ENCODE measurements at places on chromosomes 1 and 21. TPM values are rescaled to one million over a fixed set of nuclear protein-coding genes. Genes with fewer than 3 reads are reported as not detected.

GRCh38 chr1:5982276-5982675 is 9.9 kb downstream of the NPHP4 start:
- H3K4me1 ChIP-seq, result peaks cover 13% of the 10 kb centered on the region
- no peak overlapping the region for H3K4me3 ChIP-seq
- H3K27ac ChIP-seq, result no peak overlapping the region
- no peaks in the 10 kb centered on the region for H3K27me3 ChIP-seq

DNA sequence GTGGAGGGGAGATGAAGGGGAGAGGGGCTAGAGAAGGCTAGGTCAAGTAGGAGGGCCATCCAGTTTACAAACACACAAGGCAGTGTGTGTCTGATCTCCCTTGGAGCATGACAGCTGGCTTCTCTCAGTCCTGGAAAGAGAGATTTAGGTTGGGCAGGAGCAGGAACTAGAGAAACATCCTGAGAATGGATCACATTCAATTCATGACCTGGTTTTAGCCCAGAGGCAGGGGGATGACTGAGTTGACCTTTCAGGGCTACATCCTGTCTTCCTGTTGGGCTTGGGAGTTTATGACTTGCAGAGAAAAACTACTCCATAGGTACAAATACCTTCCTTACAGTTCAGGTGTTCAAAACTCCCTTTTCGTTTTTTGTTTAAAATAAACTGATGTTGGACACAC is 97.0 kb downstream of the IGSF21 start:
- no peak for DNase-seq
- peaks cover 53% of the 10 kb centered on the region for H3K27me3 ChIP-seq
- no peak overlapping the region for H3K4me3 ChIP-seq
- no peaks in the 10 kb centered on the region for H3K4me1 ChIP-seq
- no peak overlapping the region for H3K27ac ChIP-seq

- H3K4me3 ChIP-seq, result no peak overlapping the region
- H3K27me3 ChIP-seq, result peaks cover 2% of the 10 kb centered on the region
- no peak overlapping the region for H3K27ac ChIP-seq
- no peak for DNase-seq
- no peaks in the 10 kb centered on the region for H3K36me3 ChIP-seq
- H3K4me1 ChIP-seq, result no peaks in the 10 kb centered on the region
Observed at GRCh38 chr1:166122873-166123466, 43.8 kb downstream of the FAM78B start.

GRCh38 chr1:6322161-6322560 is 61.3 kb upstream of the GPR153 start:
- no peaks in the 10 kb centered on the region for H3K4me1 ChIP-seq
- no peak for DNase-seq
- H3K27me3 ChIP-seq, result no peaks in the 10 kb centered on the region
- no peak overlapping the region for H3K27ac ChIP-seq
- H3K4me3 ChIP-seq, result no peak overlapping the region
- peaks cover 18% of the 10 kb centered on the region for H3K36me3 ChIP-seq

DNA sequence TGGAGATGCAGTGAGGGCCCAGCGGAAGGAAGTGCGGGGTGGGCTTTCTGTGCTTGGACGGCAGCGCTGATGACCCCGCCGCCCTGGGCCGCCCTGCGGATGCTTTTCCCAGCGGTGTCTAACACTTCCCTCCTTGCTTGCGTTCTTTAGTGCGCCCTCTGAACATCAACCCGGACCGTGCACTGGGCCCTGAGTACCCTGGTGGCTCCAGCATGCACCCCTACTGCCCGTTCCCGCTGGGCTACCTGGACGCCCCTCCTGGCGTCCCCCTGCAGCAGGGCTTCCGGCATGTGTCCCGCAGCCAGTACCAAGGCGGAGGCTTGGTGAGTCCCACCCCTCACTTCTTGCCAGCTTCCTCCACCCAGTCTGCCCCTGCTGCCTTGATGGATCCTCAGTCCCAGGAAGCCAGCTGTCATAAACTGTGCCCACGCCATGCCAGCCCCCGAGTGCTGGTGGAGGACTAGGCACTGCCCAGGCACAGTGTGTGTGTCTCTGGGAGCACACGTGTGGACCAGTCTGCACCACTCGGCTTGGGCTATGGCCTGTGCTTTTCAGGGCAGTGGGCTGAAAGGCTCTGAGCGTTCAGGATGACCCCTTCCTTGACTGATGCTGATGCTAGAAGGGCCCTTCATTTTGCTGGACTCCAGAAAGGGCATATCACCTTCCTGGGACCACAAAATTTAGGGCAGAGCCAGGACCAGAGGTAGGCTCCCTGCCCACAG is 2.3 kb downstream of the DMRTB1 start:
- no peak overlapping the region for H3K4me3 ChIP-seq
- H3K4me1 ChIP-seq, result no peaks in the 10 kb centered on the region
- DNase-seq, result no peak
- no peak overlapping the region for H3K27ac ChIP-seq
- H3K36me3 ChIP-seq, result no peaks in the 10 kb centered on the region
- no peaks in the 10 kb centered on the region for H3K27me3 ChIP-seq

- H3K36me3 ChIP-seq, result peaks cover 51% of the 10 kb centered on the region
- no peak for DNase-seq
- no peak overlapping the region for H3K27ac ChIP-seq
- H3K4me1 ChIP-seq, result no peaks in the 10 kb centered on the region
- no peak overlapping the region for H3K4me3 ChIP-seq
Observed at GRCh38 chr21:36274128-36274527, 45.9 kb upstream of the MORC3 start.

DNA sequence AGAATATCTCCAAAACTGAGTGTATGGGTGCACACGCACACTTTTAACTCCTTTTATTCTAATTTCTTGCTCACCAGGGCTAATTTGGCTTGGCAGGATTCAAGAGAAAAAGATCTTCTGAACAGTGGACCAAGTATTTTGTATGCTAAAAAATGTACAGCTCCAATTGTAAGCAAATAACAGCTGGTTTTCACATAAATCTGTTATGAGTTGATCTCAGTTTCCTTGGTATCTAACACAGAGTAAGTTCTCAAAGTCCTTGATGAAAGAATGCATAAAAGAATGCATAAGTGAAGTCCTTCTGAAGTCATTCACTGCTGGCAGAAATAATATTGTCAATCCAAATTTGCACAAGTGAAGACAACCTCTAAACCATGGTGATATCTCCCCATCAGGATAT is 213.0 kb downstream of the OMA1 start:
- no peak overlapping the region for H3K27ac ChIP-seq

- H3K4me3 ChIP-seq, result no peak overlapping the region
- H3K27me3 ChIP-seq, result no peaks in the 10 kb centered on the region
- no peak for DNase-seq
- H3K27ac ChIP-seq, result no peak overlapping the region
- no peaks in the 10 kb centered on the region for H3K36me3 ChIP-seq
Observed at GRCh38 chr1:45753248-45754037, 3.0 kb upstream of the IPP start.

ARHGEF10L gene
- 0.27 TPM for total RNA-seq

FCER1G gene
- 31.8 TPM for total RNA-seq

DNA sequence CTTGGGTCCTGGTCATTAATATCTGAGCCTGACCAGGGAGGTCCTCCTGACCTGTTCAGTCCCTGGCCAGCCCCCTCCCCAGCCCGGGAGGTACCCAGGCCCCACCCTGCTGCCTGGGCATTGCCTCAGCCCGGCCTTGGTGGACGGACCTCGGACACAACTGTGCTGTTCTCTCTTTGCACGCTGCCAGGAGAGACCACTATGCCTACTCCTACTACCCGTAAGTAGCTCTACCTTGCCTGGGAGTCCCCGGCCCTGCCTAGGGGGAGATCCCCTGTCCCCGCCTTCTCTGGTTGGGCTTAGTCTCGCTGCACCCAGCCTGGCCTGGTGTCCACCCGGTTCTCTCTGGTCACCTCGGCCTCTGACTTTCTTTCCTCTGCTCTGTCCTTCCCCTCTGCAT is 53.2 kb downstream of the PTPRU start:
- no peaks in the 10 kb centered on the region for H3K27me3 ChIP-seq
- no peak for DNase-seq
- no peaks in the 10 kb centered on the region for H3K4me1 ChIP-seq
- no peak overlapping the region for H3K4me3 ChIP-seq
- no peak overlapping the region for H3K27ac ChIP-seq

GRCh38 chr1:152968248-152968647 is 2.2 kb upstream of the SPRR4 start:
- no peak overlapping the region for H3K4me3 ChIP-seq
- no peak overlapping the region for H3K27ac ChIP-seq
- DNase-seq, result no peak
- H3K27me3 ChIP-seq, result peaks cover 7% of the 10 kb centered on the region
- H3K4me1 ChIP-seq, result no peaks in the 10 kb centered on the region

GRCh38 chr1:31215065-31215570 is 24.6 kb downstream of the NKAIN1 start:
- H3K4me3 ChIP-seq, result no peak overlapping the region
- H3K4me1 ChIP-seq, result no peaks in the 10 kb centered on the region
- H3K36me3 ChIP-seq, result no peaks in the 10 kb centered on the region
- peaks cover 4% of the 10 kb centered on the region for H3K27me3 ChIP-seq
- DNase-seq, result no peak

SPATA1 gene
- 2.2 TPM for total RNA-seq

DNA sequence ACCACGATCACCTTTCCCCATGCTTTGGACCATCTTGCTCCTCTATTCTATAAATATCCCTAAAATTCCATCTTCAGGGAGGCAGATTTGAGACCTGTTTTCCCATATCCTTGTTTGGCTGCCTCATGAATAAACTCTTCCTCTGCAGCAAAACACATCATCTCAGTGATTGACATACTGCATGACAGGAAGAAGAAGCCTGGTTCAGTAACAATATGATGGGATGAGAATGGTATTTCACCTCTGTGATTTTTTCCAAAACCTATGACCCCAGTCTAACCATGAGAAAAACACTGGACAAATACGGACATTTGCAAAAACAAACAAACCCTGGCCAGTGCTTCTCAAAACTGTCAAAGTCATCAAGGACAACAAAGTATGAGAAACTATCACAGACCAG is 53.8 kb upstream of the ZSWIM5 start:
- H3K36me3 ChIP-seq, result peaks cover 51% of the 10 kb centered on the region
- H3K4me1 ChIP-seq, result no peaks in the 10 kb centered on the region
- no peak overlapping the region for H3K4me3 ChIP-seq
- no peak for DNase-seq
- no peak overlapping the region for H3K27ac ChIP-seq

- H3K4me1 ChIP-seq, result peaks cover 9% of the 10 kb centered on the region
- DNase-seq, result no peak
- no peaks in the 10 kb centered on the region for H3K36me3 ChIP-seq
- no peak overlapping the region for H3K4me3 ChIP-seq
- H3K27me3 ChIP-seq, result no peaks in the 10 kb centered on the region
- no peak overlapping the region for H3K27ac ChIP-seq
Observed at GRCh38 chr1:151596166-151596953, 15.5 kb upstream of the SNX27 start.

GRCh38 chr1:224497714-224498573 is 63.3 kb upstream of the WDR26 start:
- DNase-seq, result no peak
- H3K36me3 ChIP-seq, result no peaks in the 10 kb centered on the region
- H3K4me3 ChIP-seq, result no peak overlapping the region
- peaks cover 1% of the 10 kb centered on the region for H3K27me3 ChIP-seq
- H3K4me1 ChIP-seq, result peaks cover 25% of the 10 kb centered on the region
- H3K27ac ChIP-seq, result no peak overlapping the region

DNA sequence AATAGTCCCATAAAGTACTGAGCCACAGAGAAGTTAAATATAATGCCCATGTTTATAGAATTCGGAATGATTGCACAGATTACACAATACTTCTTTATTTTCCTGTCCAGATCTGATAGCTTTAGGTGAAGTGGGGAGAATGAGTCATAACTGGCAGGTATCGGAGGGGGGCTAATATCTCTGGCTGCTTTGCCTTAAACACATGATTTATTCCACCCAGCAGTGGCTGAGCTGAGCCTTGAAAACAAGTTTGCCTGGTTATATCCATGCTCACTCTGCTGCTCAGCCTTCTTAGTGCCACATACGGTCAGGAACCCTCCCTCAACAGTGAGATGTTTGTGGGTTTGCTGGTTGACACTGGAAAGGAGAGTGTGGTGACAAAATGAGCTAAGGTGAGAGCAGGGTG is 119.7 kb upstream of the ZNF648 start:
- no peak for DNase-seq
- no peaks in the 10 kb centered on the region for H3K4me1 ChIP-seq
- H3K27ac ChIP-seq, result no peak overlapping the region
- H3K36me3 ChIP-seq, result peaks cover 3% of the 10 kb centered on the region
- no peak overlapping the region for H3K4me3 ChIP-seq
- H3K27me3 ChIP-seq, result peaks cover 9% of the 10 kb centered on the region

DNA sequence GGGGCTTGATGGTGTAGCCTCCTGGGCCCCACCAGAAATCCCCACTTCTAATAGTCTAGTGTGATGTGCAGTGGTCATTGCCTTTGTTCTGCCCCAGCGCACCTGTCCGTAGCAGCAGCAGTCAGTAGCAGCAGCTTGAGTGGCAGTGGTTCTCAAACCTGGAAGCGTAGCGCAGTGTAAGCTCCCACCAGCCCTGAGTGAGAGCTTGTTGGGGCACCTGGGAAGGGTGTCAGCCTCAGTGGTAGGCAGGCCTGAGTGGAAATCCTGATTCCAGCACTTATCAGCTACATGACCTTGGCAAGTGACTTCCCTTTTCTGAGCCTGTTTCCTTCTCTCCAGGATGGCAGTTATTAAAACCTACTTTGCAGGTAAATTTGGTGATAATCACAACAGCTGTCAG is 41.6 kb upstream of the EPHA8 start:
- H3K36me3 ChIP-seq, result peaks cover 97% of the 10 kb centered on the region
- H3K27me3 ChIP-seq, result no peaks in the 10 kb centered on the region
- no peaks in the 10 kb centered on the region for H3K4me1 ChIP-seq
- no peak for DNase-seq
- H3K4me3 ChIP-seq, result no peak overlapping the region
- no peak overlapping the region for H3K27ac ChIP-seq

- no peaks in the 10 kb centered on the region for H3K36me3 ChIP-seq
- H3K4me3 ChIP-seq, result no peak overlapping the region
- H3K27ac ChIP-seq, result peak overlapping the region; percentile 63
- no peak for DNase-seq
Observed at GRCh38 chr1:54273092-54273794, 73.3 kb downstream of the MRPL37 start.

GRCh38 chr1:47396671-47397196 is 19.4 kb upstream of the FOXE3 start:
- H3K27ac ChIP-seq, result no peak overlapping the region
- no peak overlapping the region for H3K4me3 ChIP-seq
- H3K36me3 ChIP-seq, result no peaks in the 10 kb centered on the region
- no peaks in the 10 kb centered on the region for H3K4me1 ChIP-seq
- H3K27me3 ChIP-seq, result peaks cover 42% of the 10 kb centered on the region
- no peak for DNase-seq

GRCh38 chr1:177798614-177799013 is 171.2 kb downstream of the SEC16B start:
- H3K27ac ChIP-seq, result no peak overlapping the region
- peaks cover 2% of the 10 kb centered on the region for H3K27me3 ChIP-seq
- no peaks in the 10 kb centered on the region for H3K4me1 ChIP-seq
- no peak overlapping the region for H3K4me3 ChIP-seq

DNA sequence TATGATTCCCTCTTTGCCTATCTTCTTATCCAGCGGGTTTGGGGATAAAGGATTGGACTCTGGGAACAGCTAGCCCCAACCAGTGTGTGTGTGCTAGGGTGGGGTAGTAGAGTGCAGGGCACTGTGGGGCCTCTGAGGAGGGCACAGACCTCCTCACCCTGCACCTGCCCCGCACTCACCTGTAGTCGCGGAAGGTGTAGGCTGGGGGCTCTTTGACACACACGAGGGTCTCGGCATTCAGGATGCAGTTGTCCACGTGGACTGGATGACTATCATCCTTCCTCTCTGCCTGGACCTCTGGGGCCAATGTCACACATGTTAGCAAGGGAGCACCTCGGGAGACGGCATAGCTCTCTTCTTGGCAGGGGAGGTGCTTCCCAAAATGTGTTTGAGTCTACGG is 8.0 kb upstream of the CLDN19 start:
- no peaks in the 10 kb centered on the region for H3K4me1 ChIP-seq
- no peak overlapping the region for H3K4me3 ChIP-seq
- no peak overlapping the region for H3K27ac ChIP-seq
- DNase-seq, result no peak
- peaks cover 49% of the 10 kb centered on the region for H3K36me3 ChIP-seq
- H3K27me3 ChIP-seq, result no peaks in the 10 kb centered on the region

PLXNA2 gene
- total RNA-seq, result 7.7 TPM

All from naive thymus-derived CD8-positive, alpha-beta T cell (primary cell).